Suppressor macrophage (primary cell): ENCODE measurements at places on chromosomes 13 and 19.

DNA sequence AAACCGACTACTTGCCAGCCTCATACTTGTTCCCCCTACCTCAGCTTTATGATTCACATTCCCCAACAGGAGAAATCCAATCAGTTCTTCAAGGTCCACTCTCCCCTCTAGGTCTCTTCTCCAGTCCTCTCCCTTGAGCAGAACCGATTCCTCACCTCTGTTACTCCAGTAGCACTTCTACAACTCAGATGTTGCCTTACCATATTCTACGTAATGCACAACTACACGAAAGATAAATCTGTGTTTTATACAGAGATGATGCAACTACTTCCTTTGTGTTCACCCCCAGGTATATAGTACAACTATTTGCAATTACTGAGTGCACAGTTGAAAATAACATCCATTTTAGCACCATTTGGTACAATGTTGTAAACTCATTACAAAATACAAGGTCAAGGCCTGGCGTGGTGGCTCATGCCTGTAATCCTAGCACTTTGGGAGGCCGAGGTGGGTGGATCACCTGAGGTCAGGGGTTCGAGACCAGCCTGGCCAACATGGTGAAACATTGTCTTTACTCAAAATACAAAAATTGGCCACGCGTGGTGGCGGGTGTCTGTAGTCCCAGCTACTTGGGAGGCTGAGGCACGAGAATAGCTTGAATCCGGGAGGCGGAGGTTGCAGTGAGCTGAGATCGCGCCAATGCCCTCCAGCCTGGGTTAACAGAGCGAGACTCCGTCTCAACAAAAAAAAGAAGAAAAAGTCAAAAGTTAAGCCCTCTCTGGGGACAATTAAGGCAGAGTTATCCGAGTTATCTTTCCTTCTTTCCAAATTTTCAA, 2.8 kb upstream of the WBP4 start:
- no peak for DNase-seq

DNA sequence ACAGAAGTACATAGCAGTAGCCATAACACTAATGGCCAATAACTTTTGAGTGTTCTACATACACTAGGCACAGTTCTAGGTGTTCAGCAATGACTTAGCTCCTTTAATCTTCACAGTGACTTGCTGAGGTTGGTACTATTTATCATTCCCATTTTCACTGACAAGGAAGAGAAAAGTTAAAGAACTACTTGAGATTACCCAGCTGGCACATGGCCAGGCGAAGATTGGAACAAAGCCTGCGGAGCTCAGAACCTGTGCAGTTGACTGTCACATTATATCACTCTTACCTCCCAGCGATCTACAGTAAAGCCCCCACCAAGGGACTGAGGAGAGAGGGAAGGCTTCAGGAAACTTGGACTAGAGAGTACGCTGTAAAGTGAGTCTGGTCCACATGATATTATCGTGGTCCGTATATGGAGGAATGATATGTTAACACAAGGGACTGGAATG, 42.4 kb upstream of the WDFY2 start:
- no peak for DNase-seq

GRCh38 chr19:29650772-29651387, 14.4 kb upstream of the PLEKHF1 start:
- DNase-seq, result no peak

- DNase-seq, result peak; percentile 73
Measured at GRCh38 chr19:42191855-42192254, 25.6 kb downstream of the DEDD2 start.

DNA sequence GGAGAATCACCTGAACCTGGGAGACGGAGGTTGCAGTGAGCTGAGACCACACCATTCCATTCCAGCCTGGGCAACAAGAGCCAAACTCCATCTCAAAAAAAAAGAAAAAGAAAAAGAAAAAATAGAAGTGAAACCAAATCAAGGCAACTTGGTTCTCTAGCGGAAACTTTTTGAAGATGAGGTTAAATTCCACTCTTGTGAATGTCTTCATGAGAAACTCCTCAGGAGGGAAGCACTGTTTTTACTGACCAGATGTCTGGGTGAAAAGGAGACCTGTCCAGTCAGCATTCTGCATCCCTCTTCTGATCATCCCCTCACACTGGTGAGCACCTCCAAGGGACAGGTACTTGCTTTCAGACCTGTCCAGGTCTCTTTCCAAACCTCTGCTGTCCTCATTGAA, 15.8 kb downstream of the BRD4 start:
- DNase-seq, result peak; percentile 52

DNA sequence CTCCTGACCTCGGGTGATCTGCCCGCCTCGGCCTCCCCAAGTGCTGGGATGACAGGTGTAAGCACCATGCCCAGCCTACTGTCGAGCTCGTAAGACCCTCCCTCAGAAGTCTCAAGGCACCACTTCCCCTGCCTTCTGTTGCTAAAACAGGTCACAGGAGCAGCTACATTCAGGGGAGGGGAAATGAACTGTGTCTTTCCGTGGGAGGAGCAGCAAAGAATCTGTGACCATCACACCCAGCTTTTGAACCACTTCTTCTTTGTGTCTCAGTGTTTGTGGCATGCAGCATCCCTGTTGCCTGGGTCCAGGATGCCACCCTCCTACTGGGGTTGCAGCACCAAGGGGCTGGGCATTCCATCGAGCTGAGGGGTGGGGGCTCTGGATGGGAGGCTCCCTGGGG, 7.7 kb upstream of the CSNK1G2 start:
- peak; percentile 71 for DNase-seq

DNA sequence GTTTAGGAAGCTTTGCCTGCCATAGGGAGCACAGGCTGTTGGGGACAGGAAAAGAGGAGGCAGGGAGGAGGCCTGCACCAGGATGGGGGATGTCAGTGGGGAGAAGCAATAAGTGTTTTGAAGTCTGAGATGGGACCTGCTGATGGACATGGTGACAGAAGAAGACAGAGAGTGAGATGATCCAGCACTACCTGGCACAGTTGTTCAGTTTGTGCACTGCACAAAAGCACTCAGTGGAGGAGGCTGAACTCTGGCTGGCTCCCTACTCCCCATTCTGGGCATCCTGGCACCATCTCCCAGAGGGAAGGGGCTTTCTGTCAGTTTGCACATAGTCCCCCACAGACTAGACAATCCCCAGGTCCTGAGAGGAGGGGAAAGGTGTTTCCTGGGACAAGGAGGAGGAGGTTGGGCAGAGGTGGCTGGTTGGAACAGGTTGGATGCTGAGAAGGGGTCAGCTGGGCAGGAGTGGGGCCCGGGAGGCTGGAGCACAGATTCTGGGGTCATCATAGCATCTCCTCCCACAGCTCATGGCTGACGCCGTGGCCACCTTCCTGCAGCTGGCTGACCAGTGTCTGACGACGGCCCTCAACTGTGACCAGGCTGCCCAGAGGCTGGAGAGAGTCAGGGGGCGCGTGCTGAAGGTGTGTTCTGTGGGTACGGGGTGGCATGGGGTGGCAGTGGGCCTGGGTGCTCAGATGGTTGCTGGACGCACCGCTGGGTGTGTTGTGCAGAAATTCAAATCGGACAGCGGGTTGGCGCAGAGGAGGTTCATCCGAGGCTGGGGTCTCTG, 12.5 kb upstream of the COLGALT1 start:
- DNase-seq, result no peak

GRCh38 chr19:50702871-50703829, 16.5 kb downstream of the SHANK1 start:
- DNase-seq, result peak; percentile 80

DNA sequence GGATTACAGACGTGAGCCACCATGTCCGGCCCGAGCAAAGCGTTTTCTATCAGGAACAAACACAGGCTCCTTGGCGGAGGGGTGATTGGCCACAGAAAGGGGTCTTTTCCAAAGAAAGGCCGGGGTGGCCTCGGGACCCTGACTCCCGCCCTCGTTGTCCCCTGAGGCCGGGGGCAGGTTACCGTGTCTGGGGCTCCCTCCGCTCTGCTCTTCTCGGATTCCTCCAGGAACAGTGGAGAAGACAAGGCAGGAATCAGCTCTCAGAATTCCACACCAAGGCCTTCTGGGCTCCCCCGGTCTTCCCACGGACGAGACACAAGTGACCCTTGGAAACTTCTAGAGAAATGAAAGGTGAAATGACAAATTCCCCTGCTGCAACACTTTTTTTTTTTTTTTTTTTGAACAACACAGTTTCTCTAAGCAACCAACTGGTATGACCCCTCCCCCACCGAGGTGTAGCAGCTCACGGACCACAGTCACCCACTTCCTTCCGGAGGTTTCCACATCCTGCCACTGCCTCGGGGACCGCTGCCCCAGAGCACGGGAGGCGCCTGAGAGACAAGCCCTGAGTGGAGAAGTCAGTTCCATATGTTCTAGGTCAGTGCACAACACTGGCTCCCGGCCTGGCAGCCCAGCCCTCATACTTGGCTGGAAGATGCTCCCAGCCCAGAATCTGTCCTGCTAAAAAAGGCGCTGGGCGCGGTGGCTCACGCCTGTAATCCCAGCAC, 11.0 kb downstream of the MOB3A start:
- DNase-seq, result peak; percentile 96

- DNase-seq, result no peak
Measured at GRCh38 chr13:76968041-76968440, 19.7 kb downstream of the ACOD1 start.

- DNase-seq, result no peak
Measured at GRCh38 chr19:38657633-38658222, 10.3 kb downstream of the ACTN4 start.

GRCh38 chr13:93951108-93951507, 528.4 kb downstream of the DCT start:
- no peak for DNase-seq

- DNase-seq, result peak; percentile 16
Measured at GRCh38 chr19:35248310-35249145, at the start of gene LSR. TSS of gene LSR (plus strand) at chr19:35249002. CDS start at chr19:35249023, 21 bp downstream.
